Breast epithelium (tissue), 4 donors: ENCODE measurements at places on chromosomes 13 and 19. TPM values are rescaled to one million over a fixed set of nuclear protein-coding genes. Genes with fewer than 3 reads are reported as not detected.

The C19orf67 gene
- total RNA-seq: not detected

The CBY2 gene
- not detected for total RNA-seq

The RASAL3 gene
- 5.9 TPM for total RNA-seq

The POLR1G gene
- 2.6 TPM for total RNA-seq

The SULT2A1 gene
- total RNA-seq: not detected

The PLPP2 gene
- total RNA-seq: 120 TPM

The CYP2A7 gene
- total RNA-seq: not detected

The ZNF430 gene
- total RNA-seq: 10.2 TPM

The TMPRSS9 gene
- total RNA-seq: not detected

The BEST2 gene
- not detected for total RNA-seq

The ZNF729 gene
- total RNA-seq: not detected

The CGB5 gene
- total RNA-seq: not detected

The MAP2K7 gene
- total RNA-seq: 17.1 TPM

The VSTM1 gene
- total RNA-seq: not detected

The INSR gene
- total RNA-seq: 104 TPM

The LINGO3 gene
- not detected for total RNA-seq

The ZNF681 gene
- total RNA-seq: 6.1 TPM

The DACH1 gene
- 13.9 TPM for total RNA-seq

The GJA3 gene
- total RNA-seq: not detected

The CACNA1A gene
- total RNA-seq: 1.0 TPM

The SIGLEC12 gene
- 1.8 TPM for total RNA-seq

The NCR1 gene
- not detected for total RNA-seq

The POMP gene
- total RNA-seq: 47.3 TPM

The CTU1 gene
- total RNA-seq: 9.2 TPM

The SRRM5 gene
- 0.32 TPM for total RNA-seq

The ALOX5AP gene
- 37.9 TPM for total RNA-seq

The FCAR gene
- 1.3 TPM for total RNA-seq

The STARD13 gene
- total RNA-seq: 62.3 TPM

The PEAK3 gene
- 1.8 TPM for total RNA-seq

The CCNA1 gene
- 0.32 TPM for total RNA-seq

The APOC4 gene
- not detected for total RNA-seq

The SMIM44 gene
- total RNA-seq: not detected

The LGALS14 gene
- total RNA-seq: not detected
